Stimulated activated CD4-positive, alpha-beta T cell treated with anti-CD3 and anti-CD28 coated beads, Interleukin-1b, Interleukin-23, amount 100 ng/mL, for 1 hour (primary cell): ENCODE measurements at places on chromosomes 11 and 22.

- DNase-seq = no peak
These were observed 27.3 kb downstream of the FAM168A start for GRCh38 chr11:73570415-73571114.

DNA sequence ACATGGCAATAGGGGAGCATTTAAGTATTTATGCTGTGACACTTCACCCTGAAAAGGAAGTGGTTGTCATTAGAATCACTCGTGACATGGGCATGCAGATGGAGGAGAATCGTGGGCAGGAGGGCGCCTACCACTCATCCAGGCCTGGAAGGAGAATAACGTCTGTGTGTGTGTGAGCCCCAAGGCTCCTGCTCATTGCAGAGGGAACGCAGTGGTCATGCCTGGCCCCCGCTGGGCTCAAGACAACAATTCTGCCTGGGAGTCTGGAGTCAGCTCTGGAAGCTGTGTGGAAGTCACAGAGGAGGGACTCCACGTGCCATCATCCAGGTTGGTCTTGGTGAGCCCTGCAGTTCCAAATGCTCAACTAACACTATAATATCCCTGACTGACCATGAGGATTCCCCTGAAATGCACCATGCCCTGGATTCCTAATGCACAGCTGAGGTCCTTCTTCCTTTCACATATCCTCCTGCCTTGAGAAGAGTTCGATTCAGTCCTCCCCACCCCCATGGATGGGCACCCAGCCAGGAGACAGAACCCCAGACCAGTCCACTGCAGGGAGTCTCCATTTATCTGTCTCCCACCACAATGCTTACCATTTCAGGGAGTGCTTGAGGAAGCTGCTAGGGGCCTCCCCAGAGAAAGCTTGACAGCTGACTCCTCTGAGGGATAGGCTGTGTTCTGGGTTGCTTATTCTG is 446.9 kb upstream of the B3GAT1 start:
- DNase-seq = no peak

GRCh38 chr11:61142424-61142823 is 18.8 kb downstream of the VPS37C start:
- no peak for DNase-seq

- DNase-seq = no peak
These were observed 18.1 kb downstream of the ANO3 start for GRCh38 chr11:26350002-26350401.

DNA sequence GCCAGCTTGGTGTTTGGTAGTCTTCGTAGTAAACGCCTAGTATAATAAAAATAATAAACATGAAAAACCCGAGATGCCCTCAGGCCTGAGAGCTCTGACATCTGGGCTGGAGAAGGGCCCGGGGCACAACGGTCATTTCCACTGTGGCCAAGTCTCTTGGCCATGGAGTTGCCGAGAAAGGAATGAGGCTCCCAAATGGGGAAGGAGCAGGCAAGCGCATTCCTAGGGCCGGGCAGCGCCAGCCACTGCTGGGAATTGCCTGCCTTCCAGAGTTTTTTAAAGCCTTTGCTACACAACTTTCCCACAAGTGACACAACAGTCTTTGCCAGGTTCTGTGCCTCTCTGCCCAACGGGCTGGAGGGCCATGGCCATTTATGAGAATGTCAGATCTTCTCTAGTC is 103.4 kb downstream of the NAV2 start:
- DNase-seq = no peak

DNA sequence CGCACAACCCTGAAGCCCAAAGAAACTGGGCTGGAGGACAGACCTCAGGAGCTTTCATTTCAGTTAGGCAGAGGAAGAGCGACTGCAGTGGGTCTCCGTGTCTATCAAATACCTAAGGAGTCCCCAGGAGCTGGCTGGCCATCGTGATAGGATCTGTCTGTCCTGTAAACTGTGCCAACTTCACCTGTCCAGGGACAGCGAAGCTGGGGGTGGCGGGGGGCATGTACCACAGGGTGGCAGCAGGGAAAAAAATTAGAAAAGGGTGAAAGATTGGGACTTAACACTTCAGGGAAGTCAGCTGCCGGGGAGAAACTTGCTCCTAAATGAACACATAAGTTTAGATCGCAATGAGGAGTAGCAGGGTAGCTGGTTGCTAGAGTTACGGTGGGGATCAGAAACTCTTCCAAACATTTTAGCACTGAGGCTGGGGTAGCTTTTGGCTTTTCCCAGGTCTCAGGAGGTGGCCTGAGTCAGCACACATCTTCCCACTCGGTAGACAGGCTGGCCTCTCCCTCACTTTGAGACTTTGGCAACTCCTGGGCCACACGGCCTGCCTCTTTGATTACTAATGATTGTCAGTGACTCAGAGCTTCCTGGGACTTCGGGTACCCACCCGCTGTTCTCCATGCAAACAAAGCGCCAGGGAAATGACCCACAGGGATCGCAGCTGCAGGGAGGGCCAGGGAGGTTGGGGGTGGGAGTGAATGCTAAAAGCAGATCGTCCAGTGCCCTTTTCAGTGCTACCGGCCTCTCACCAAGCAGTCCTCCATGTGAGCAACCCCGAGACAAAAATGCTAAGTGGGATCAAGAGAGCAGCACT is 2.9 kb upstream of the MTFP1 start:
- peak; percentile 16 for DNase-seq

DNA sequence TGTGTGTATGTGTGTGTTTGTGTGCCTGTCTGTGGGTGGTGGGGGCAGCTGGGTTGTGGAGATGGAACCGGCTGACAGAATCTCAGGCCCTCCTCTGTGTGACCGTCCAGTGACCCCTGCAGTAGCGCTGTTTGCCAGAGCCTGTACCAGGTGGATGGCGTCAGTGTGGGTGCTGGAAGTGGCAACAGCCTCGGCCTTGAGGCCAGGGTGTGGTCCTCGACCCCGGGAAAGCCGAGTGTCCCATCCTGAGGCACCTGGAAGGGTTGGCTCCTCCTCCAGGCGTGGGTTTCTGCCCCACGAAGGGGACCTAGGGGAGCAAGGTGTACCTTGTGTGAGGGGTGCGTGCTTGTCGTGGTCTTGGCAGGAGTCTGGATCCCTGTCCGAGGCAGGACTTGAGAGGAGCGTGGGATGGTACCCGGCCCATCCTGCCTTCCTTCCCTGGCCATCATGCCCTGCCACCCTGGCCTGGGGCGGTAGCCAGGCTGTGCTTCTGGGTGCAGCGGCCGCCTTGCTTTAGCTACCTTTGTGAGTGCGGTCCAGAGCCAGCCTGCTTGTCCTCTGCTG is 16.5 kb downstream of the TPCN2 start:
- DNase-seq = no peak

DNA sequence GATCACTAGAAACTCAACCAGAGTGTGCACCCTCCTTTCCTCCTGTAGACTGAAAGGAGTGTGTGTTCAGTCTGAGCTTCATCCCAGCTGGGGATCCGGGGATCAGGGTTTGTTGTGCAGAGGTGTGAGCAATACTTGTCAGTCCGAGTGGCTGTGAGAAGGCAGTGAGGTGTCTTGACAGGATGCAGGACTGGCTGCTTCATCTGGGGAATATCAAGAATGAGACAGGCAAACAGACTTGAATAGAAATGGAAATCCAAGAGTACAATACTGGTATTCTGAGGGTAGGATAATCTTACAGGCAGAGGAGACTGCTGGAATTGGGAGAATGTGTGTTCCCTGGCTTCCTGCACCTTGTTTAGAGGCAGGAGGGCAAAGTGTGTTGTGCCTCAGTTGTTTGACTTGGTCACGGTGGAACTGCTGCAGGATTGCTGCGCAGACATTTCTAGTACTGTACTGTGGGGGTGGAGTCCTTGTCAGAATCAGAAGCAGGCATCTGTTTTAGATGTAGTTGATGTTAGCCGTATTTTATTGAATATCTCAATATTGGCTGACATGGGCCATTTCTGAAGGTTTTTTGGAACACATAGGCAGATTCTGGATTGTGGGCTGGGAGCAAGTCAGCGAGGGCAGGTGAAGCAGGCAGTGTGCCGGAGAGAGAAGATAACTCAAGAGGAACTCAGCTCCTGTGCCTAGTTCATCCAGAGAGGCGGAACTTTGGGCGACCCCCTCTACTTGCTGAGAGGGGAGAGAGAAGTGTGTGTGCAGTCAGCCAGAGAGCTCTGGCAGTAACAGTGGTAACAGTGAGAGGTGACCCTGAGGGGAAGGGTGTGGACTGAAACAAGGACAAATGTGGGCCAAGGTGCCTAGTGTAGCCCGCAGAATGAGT is 27.1 kb upstream of the GRK2 start:
- DNase-seq = no peak

GRCh38 chr22:17872471-17872870 is 98.2 kb upstream of the BID start:
- no peak for DNase-seq

GRCh38 chr22:20741634-20742581 is 32.0 kb upstream of the SERPIND1 start:
- DNase-seq = peak; percentile 15

GRCh38 chr11:12694183-12694531 is 19.9 kb downstream of the TEAD1 start:
- no peak for DNase-seq

DNA sequence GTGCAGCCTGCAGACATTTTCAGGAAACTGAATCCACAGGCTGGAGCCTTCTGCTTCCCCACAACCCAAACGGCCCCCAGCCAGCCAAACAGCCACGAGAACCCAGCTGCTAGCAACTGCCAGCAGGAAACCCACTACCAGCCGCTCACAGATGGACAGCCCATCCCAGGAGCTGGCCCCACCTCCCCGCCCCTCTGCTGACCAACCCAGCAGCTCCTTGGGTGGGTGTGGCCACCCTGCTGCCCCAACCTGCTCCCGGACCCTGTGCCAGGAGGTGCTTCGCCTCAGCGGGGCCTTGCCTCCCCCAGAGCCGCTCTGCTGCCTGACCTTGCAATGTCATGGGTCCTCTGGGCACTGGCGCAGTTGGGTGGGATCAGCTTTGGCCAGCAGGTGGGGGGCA is 8.2 kb upstream of the CCDC188 start:
- no peak for DNase-seq

GRCh38 chr11:69162505-69162904 is 6.8 kb downstream of the SMIM38 start:
- DNase-seq = no peak

GRCh38 chr11:114180301-114181055 is 115.7 kb upstream of the NNMT start:
- DNase-seq = no peak
